ENCODE measurements at places on chromosomes 3 and 15.
A peak's percentile ranks its signal among the peaks of the same experiment; 100 is the strongest.

DNA sequence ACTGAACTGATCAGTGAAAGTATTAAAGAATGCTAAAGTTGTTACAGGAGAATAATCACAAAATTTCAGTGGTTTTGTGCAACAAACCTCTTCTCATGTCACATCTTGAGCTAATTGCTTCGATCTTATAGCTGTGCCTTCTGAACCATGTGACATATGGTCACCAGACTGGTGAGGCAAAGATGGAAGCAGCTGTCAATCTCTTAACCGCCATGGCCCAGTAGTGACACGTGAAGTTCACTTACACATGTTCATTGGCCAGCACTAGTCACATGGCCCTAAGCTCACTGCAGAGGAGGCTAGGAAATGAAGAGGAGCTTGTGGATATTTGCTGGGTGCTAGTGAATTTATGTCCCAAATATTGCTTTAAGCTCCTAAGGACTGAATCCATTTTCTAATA, 32.5 kb downstream of the BOC start:
- no peak for DNase-seq

DNA sequence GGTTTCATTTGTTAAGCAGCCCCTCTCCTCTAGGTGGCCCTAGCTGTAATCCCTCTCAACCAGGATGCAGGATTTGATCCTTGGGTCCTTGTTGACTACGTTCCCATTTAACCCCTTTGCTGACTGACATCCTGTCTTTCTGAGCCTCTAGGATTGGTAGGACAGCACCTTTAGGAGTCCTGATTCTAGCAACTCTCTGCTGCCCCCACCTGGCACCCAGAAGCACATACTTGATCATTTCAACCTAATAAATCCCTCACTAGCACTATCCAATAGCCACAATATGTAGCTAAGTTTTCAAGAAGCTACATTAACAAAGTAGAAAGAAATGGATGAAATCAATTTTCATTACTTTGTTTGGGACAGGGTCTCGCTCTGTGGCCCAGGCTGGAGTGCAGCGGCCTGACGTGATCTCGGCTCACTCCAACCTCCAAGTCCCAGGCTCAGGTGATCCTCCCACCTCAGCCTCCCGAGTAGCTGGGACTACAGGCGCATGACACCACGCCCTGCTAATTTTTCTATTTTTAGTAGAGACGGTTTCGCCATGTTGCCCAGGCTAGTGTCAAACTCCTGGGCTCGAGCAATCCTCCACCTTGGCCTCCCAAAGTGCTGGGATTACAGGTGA, 28.3 kb downstream of the RSL24D1 start:
- peak; percentile 43 for DNase-seq

DNA sequence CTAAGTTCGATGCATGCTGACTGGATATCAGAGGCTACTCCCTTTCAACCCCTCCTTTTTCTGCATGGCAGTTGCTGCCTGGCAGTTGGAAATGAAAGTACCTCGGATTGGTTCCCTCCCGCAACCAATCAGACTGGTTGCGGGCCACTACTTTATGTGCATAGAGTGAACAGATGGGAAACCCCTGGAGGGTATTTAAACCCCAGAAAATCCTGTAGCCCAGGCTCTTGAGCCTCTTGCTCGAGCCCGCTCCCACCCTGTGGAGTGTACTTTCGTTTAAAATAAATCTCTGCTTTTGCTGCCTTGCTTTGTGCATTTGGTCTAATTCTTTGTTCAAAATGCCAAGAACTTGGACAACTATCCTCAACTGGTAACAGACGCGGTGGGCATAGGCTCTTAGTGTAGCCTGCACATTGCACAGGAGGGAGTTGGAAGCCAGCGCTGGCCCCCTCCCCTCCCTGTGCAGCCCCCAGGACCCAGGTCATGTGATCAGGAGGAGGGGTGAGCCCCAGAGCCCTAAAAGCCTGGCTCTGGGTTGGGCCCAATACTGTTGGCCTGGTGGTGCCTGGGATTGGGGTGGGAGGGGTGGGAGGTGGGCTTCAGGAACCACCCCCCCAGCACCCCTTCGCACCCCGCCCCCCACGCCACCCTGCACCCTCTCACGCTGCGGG, 26.8 kb downstream of the RHCG start:
- DNase-seq = no peak

- DNase-seq = no peak
Measured at GRCh38 chr15:43483297-43484128, 9.4 kb downstream of the TP53BP1 start.

DNA sequence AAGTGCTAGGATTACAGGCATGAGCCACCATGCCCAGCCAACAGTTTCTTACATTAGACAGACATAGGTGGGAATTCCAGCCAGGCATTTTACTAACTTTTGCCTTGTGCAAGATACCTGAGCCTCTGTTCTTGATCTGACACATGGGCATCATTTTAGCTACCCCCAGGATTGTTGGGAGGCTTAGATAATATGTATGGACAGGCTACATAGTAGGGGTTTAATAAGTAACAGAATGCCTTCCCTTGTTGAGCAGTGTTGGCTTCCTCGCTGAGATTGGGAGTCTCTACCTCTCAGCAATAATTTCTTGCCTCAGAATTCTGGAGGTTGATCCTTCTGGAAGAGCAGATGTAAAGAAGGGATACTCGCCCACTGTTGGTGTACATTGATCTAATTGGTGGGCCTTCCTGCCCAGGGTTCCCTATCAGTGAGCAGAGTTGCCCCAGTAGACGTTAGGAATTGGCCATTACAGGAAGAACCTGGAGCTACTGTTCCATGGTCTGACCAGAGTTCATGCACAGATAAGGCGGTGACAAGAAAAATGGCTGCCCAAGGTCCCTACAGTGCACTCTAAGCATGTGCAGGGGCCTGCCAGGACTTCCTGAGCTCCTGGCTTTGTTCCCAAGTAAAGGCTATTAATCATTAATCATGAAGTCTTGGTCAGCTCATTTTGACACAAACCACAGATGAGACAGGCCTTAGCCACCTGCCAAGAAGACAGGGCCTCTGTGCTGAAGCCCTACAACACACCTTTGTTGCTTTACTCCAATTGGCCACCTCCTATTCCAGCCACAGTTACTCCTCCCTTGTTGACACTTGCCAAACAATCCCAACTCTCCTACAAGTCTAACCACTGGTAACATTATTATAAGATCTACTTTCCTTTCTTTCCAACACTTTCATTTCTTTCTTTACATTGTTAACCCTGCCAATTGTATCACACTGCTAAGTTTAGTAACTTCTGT, 5.0 kb upstream of the IL17RE start:
- DNase-seq = no peak

DNA sequence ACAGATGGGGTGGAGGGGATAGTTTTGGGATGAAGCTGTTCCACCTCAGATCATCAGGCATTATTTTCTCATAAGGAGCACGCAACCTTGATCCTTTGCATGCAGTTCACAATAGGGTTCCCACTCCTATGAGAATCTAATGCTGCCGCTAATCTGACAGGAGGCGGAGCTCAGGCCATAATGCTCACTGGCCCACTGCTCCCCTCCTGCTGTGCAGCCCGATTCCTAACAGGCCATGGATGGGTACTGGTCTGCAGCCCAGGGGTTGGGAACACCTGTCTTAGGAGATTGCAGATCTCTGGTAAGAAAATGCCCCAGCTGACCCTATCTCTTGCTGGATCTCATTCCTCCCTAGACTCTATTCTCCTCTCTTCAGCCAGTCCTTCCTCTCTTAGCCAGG, 6.8 kb downstream of the CSTA start:
- DNase-seq = no peak

GRCh38 chr15:66798426-66799061, 96.5 kb downstream of the SMAD6 start:
- DNase-seq = no peak

Measured in NCI-H510A (cell line).